Cerebellar cortex (tissue), 1 donor: ENCODE measurements at places on chromosomes 7 and 10.
A peak's percentile ranks its signal among the peaks of the same experiment; 100 is the strongest.

- no peak for DNase-seq
These were observed 239.0 kb downstream of the REEP3 start for GRCh38 chr10:63760034-63760707.

GRCh38 chr7:4003503-4003902 lies 678.6 kb upstream of the FOXK1 start:
- no peak for DNase-seq

- DNase-seq: no peak
These were observed 4.8 kb downstream of the DENND2A start for GRCh38 chr7:140635816-140636215.

DNA sequence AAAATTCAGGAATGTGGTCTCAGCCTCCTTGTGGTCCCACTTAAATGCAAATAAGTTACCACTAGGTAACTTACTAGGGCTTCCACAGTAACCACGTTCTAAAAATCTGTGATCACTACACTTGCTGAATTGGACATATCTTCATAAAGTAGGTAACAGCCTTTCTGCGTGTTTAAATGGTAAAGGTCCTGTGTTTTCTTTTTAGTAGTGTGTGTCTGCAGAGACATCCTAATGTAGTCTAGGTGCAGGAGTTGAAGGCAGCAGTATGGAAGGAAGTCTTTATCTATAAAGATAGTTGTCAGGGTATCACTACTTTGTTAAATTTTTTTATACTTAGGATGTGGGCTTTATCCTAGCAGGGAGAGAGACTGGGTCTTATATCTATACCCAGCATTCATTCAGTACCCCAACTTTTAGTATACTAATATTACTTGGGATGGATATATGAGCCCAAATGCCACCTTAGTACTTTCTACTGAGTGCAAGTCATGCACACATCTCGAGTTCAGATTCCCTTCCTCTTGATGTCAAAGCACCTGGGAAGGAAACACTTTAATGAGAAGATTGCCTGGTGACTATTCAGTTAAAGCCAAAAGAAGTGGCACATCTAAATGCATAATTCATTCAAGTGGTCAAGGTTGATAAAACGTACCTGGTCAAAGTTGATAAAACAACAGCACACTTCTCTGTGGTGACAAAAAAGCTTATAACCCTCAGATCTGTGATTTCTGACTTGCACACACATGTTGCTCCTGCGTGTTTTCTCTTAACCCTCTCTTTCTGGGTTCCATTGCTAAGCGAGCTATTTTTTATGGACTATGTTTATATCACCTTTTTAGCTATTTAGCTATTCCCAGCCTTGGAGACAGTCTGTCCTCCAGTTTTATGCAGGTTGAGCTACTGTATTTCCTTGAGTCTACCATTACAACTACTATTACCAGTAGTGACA lies 281.1 kb upstream of the DKK1 start:
- DNase-seq: no peak

GRCh38 chr7:1283941-1284742 lies 51.5 kb downstream of the UNCX start:
- no peak for DNase-seq

GRCh38 chr7:158858592-158859503 lies 2.5 kb downstream of the DYNC2I1 start:
- DNase-seq: no peak

GRCh38 chr7:1691601-1692514 lies 21.8 kb downstream of the ELFN1 start:
- no peak for DNase-seq

- no peak for DNase-seq
These were observed 755 bp downstream of the HOXA13 start for GRCh38 chr7:27198871-27199801.

DNA sequence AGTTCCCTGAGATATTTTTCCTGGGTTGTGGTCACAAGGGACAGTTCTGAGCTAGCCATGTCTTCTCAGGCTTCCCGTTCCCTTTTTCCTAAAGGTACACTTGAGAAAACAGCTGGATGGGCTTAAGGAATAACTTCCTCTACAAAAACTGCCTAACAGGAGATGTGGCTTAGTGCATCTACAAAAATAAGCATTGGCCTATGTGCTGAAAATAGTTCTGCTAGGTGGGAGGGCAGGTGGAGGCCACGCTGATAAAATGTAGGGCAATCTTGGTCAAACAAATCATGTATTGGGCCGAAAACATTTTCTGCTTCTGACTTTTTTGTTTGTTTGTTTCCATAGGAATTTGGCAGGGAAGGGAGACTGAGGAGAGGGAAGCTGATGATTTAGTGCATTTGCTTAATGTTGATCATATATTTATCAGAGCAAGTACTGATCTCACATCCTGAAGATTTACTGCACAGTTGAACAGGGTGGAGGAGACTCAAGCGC lies 409.4 kb upstream of the FZD8 start:
- no peak for DNase-seq

DNA sequence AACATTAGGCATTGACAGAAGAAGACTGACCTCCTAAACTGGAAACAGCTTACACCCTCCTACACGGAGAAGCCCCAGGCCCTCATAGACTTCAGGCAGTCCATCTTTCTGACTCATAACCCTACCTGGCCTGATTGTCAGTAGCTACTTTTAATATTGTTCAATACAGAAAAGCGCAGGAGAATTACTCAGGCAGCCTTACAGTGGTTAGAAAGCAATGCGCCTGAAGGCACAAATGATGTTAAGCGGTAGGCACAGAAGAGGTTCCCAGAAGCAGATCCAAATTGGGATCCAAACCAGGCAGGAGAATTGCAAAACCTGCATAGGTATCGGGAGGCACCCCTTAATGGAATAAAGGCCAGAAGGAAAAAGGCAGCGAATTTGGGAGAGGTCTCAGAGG lies 5.4 kb upstream of the CYREN start:
- DNase-seq: no peak

- no peak for DNase-seq
These were observed 9.7 kb downstream of the CFAP46 start for GRCh38 chr10:132932461-132933307.

DNA sequence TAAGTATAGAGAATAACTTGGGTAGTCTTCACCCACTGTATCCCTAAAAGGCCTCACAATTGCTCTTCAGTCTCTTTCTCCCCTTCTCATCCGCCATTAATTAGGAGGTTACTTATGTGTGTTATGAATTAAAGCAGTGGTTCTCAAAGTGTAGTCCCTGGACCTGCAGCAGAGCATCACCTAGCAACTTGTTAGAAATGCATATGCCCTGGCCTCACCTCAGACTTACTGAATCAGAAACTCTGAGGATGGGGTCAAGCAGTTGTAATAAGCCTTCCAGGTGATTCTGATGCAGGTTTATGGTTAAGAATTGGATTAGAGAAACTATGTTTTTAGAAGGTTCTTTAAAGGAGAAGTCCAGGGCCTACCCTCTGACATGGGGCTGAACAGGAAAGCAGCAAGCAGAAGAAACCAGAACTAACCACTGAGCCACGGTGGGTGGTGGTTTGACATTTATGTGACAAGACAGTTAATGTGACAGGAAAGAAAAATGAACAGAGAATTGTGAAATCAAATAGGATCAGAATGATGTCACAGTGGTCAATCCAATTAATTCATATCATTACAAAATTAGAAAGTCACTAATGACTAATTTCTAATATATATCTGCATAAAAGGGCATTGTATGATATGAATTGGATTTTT lies 37.6 kb downstream of the ENTPD1 start:
- DNase-seq: no peak

DNA sequence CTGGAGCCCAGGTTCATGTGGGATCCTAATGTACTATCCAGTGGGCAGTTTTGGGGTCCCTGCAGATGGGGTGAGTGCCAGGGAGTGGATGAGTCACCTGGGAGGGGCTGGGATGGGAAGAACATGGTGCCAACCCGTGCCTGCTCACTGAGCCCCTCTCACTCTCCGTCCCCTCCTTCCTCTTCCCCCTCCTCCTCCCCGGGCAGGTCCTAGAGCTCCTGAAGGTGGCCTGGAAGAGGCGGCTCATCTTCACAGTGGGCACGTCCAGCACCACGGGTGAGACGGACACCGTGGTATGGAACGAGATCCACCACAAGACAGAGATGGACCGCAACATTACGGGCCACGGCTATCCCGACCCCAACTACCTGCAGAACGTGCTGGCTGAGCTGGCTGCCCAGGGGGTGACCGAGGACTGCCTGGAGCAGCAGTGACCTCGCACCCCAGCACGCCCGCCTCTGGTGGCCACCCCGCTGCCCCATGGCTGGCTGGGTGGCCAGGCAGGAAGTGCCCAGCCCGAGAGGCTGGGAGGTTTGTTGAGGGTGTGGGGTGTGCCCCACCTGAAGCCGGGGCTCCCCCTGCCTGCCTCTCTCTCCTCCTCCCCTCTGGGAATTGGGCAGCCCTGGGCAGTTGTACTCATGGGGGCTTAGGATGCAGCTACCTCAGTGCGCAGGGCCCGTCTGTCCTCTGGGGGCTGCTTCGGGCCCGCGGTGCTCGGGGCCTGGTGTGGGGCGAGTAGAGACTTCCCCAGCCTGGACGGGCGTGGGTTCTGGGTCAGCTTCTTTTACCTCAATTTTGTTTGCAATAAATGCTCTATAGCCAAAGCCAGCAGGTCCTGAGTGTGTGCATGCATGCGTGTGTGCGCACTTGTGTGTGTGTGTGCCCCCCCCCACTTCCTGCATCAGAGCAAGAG lies 4.9 kb upstream of the UPK3B start:
- no peak for DNase-seq

- DNase-seq: peak; percentile 55
These were observed 57.6 kb downstream of the LYZL1 start for GRCh38 chr10:29346296-29347001.

DNA sequence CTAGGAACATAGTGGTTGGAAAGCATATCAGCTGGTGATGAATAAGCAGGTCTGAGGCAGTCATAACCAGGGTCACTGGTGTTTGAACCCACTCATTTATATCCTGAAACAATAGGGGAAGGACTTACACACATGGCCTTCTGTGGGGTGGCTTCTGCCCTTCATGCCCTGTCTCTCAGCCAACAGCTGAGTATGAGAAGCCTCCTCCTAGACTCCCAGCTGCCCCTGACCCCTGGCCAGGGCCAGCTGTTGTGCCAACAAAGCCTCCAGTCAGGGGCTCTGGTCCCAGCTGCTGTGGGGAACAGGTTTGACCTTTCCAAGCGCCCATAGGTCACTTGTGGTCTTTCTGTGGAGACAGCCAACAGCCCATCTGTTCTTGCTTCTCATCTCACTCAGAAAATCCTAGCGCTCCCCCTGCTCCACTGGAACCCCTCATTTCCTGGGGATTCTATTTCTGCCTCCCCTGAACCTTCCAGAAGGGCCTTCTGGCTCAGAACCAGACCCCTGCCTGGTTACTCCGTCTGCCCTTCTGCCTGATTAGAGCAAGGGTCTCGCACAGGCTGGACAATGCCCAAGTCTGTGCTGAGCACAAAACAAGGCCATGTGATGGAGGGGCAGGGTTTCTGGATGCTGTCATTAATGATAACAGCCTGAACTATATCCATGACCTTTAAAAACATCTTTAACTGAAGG lies 9.7 kb upstream of the PURB start:
- peak; percentile 84 for DNase-seq

DNA sequence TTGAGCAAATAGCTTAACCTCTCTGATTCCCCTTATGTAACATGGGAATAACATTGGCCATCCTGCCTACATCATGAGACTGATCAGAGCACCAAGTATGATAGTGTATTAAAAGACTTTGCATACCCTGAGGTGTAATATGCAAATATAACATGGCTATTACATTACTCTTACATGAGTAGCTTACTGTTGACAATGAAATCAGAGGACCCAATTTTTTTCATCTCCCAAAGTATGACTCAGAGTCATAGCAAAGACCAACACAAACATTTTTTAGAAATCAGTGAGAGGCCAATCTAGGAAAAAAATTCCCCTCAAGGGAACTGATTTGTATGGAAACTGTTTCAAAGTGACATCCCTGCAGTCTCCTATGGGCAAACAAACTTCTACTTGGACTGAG lies 47.0 kb upstream of the TMEM140 start:
- DNase-seq: no peak

DNA sequence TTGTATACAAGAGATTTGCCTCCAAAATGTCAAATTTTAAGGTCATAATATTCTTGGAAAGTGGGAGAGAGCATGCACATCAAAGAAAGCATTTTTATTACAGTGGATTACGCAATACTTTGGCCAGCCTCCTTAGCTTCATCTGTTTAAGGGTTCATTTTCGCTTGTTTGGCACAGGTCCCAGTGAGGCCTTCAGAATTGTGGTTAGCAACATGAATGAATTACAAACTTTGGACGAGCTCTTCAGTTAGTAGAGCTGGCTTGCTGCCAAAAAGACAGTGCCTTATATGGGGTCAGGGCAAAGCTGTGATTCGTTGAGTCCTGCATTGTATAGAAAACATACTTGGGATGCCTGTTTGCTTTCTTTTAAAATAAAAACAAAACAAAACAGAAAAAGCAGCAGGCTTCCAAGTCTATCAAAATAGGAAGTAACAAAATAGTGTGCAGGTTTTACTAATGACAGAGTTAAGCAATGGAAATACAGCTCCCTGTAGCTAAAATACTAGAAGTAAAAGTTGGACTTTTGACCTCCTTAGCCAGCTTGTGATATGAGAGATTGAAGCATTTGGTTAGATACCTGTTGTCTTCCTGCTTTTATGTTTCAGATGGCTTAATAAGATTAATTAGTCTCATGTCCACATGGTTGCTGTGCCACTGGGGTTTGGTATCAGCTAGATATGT lies 190.8 kb downstream of the MLLT10 start:
- DNase-seq: peak; percentile 86

GRCh38 chr10:123868038-123869019 lies 23.3 kb downstream of the CPXM2 start:
- no peak for DNase-seq

DNA sequence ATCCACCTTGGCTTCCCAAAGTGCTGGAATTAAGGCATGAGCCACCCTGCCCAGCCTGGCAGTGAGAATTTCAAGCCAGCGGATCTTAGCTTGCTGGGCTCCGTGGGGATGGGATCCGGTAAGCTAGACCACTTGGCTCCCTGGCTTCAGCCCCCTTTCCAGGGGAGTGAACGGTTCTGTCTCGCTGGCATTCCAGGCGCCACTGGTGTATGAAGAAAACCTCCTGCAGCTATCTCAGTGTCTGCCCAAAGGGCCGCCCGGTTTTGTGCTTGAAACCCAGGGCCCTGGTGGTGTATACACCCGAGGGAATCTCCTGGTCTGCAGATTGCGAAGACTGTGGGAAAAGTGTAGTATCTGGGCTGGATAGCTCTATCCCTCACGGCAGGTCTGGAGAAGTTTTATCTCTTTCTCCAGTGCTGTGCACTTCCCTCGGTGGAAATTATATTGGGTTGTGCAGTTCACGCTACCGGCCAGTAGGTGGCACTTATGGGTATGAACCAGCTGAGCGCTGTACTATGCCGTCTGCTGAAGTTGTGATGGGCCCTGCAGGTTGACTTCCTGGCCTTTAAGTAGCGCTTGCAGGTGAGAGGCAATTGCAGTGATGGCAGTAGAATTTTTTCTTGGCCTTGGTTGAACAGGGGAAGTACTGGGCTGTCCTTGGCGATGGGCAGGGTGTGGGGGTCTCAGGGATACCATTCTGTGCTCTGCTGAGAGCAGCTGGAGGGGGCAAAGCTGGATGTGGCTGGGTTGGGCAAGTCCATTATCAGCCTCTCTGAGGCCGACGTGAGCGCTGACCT lies 138.0 kb upstream of the MTPN start:
- DNase-seq: peak; percentile 52

GRCh38 chr7:142248-142941 lies 50.0 kb upstream of the FAM20C start:
- peak; percentile 70 for DNase-seq
